ENCODE measurements at places on chromosomes 4 and X.
A peak's percentile ranks its signal among the peaks of the same experiment; 100 is the strongest.

DNA sequence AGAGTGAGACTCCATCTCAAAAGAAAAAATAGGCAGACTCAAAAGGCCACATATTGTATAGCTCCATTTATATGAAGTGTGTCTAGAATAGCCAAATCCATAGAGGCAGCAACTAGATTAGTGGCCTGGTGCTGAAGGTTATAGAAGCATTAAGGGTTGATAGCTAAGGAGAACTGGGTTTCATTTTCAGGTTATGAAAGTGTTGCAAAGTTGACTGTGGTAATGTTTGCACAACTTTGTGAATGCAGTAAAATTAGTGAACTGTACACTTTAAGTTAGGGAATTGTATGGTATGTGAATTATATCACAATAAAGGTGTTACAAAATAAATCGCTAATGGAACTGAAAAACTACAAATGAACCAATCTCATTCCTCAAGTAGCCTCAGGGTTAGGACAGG, 28.3 kb downstream of the TXLNG start:
- DNase-seq: no peak

DNA sequence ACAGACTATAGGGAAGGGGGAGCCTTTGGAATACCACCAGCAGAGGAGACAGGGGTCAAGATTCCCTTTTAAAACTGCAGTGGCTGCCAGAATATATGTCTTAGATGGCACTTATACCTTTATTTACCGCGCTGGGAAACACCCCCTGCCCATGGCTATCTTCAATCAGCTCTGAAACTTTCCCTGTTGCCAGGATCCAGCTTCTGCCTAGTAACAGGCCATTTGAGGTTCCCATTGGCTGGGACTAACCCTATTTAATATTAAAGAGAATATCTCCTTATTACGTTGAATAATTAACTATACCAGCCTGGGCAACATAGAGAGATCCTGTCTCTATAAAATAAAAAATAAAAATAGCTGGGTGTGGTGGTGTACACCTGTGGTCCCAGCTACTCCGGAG, 23.8 kb downstream of the SOWAHB start:
- no peak for DNase-seq

GRCh38 chr4:101253121-101253520, 94.2 kb downstream of the PPP3CA start:
- DNase-seq: no peak

- no peak for DNase-seq
Observed at GRCh38 chr4:121534187-121534586, 153.4 kb upstream of the QRFPR start.

GRCh38 chrX:9164533-9165426, 130.9 kb upstream of the FAM9B start:
- no peak for DNase-seq

- DNase-seq: no peak
Observed at GRCh38 chr4:142595222-142595871, 250.8 kb downstream of the INPP4B start.

DNA sequence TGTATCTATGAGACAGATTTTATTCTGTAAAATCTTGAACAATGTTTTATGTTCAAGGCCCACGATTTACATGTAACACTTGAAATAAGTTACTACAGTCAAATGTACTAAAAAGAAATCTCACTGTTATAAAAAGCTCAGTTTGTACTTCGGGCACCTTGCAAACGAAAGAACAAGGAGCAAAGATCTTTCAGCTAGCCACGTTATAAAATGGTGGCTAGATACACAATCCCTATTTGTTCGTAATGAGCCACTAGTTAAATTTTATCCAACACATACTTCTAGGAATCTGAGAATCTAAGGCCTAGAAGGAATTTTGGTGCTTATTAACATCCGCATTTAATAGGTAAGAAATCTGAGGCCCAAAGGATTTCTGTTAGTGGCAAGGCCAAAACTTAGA, 2.5 kb downstream of the ARHGEF9 start:
- no peak for DNase-seq

DNA sequence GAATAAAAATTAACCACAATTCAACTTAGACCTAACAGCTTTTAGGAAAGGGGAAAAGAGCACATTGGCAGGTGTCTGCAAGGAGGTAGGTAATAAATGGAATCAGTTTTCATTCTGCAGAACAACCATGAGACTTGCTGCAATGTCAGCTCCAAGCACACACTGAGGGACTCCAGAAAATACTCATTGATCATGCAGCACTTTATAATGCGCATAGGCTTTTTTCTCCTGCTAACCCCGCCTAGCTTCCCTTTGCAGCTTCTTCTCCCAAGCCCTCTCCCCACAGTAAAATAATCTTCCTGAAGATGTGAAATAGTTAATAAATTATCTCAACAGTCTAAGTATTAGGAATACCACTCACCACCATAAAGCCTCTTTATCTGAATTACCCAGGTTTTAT, 36.9 kb downstream of the ANKRD17 start:
- no peak for DNase-seq

GRCh38 chr4:126727461-126727860, 905.3 kb upstream of the INTU start:
- DNase-seq: no peak

DNA sequence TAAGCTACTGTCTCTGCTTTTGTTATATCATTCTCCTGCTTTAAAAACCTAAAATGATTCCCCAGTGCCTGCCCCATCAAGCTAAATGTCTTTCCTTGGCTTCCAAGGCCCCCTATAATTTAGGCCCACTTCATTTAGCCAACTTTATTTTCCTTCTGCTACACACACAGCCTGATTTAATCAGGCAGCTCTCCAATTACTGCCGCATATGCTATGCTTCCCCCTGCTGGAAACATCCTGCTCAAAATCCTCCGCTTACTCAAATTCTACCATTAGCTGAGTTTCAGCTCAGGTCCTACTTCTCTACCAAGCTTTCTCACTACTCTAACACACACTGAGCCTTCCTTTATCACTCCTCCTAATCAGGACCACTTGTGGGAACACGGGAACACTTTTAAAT, 17.0 kb downstream of the LAMP2 start:
- no peak for DNase-seq

GRCh38 chr4:108345862-108346817, 177.4 kb upstream of the LEF1 start:
- peak; percentile 56 for DNase-seq

DNA sequence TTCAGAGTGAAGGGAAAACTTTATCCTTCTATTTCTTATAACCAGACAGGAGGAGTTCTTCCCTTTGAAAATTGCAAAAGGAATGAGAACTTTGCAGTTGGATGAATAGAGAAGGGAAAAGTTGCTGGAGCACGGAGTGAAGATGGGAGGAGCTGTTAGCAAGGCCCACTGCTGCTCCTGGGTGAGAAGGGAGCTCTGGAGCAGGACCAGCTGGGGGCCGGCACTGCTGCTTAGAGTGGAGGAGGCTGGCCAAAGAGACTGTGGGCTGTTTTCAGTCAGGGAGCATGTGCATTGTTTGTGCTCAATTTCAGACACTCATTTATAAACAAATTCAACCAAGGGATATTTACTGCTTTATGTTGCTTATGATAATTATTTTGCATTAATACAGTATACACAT, 164.2 kb downstream of the STIM2 start:
- no peak for DNase-seq

- peak; percentile 12 for DNase-seq
Observed at GRCh38 chr4:6855692-6856297, 53.8 kb upstream of the TBC1D14 start.

DNA sequence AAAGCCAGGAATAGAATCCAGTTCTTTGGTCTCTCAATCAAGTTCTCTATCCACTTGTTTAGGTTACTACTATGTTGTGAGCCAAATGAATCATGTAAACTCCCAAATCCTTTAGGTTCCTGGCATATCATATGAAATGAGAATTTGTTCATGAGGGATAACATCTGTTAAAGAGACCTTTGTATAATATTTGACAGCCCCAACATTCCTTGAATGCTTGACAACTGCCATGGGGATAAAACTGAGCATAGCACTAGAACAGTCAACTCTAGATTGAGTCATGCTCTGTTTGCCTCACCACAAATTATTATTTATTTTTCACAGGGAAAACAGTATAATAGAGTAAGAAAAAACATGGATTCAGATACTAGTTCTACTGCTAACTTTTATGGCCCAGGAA, 93.3 kb downstream of the NAA11 start:
- peak; percentile 29 for DNase-seq

GRCh38 chr4:39970671-39971640, 6.8 kb downstream of the PDS5A start:
- no peak for DNase-seq

- DNase-seq: no peak
Observed at GRCh38 chr4:10732914-10733415, 48.4 kb upstream of the CLNK start.

GRCh38 chr4:170465429-170465828, 375.7 kb upstream of the AADAT start:
- no peak for DNase-seq

DNA sequence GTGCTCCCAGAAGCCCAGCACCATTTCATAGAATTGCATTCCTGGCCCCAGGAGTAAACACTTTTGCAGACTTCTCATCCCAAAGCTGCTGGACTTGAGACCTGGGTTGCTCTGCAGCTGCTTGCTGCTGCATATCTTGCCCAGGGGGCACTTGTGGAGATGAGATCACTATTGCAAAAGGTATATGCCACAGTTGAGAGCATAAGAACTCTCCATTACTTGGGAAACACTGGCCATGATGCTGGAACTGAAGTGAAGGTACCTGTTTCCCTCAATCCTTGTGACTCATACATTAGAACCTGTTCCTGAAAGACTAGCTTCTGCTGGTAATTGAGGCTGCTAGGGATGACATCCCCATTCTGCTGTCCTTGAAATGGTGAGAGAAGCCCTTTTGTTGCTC, 43.1 kb upstream of the WDR1 start:
- DNase-seq: no peak

DNA sequence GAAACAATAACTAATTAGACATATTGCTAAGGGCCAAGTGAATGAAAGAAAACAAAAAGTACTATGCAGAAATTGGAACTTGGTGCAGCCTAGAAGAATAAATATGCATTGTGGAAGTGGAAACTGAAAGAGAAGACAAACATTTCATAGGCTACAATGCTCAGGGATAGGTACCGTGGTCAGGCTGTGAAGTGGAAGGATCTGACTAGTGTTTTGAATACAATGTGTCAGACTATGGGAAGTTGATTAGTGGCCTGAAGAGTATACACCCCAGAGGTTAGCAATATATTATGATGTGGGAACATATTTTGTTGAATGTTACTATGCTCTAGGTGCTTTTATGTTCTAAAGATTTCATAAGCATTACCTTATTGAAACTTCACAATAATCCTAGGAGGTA, 36.8 kb downstream of the GPRIN3 start:
- no peak for DNase-seq

GRCh38 chrX:44470816-44471215, 71.8 kb downstream of the FUNDC1 start:
- no peak for DNase-seq

- DNase-seq: no peak
Observed at GRCh38 chr4:130632731-130633604, 1537.0 kb downstream of the C4orf33 start.

GRCh38 chr4:45033676-45034419, 307.5 kb upstream of the GNPDA2 start:
- no peak for DNase-seq

GRCh38 chr4:101670370-101670769, 120.2 kb upstream of the BANK1 start:
- no peak for DNase-seq

- peak; percentile 23 for DNase-seq
Observed at GRCh38 chr4:48913346-48913745, 6.8 kb upstream of the OCIAD2 start.

DNA sequence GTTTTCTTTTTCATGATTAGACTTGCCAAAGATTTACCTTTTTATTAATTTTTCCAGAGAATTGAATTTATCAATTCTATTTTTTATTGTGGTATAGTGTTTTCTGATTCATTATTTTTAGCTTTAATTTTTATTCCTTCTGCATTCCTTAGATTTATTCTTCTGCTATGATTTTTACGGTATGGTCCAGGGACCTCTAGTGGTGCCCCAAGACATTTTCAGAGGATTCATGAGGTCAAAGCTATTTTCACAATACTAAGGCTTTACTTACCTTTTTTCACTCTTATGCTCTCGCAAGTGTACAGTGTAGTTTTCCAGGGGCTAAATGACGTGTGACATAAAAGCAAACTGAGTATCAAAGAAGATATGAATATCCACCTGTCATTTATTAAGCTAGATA, 8.0 kb downstream of the RADX start:
- DNase-seq: no peak

GRCh38 chrX:134735015-134735414, 76.7 kb upstream of the PLAC1 start:
- no peak for DNase-seq

- no peak for DNase-seq
Observed at GRCh38 chr4:80043541-80043940, 29.5 kb downstream of the ANTXR2 start.

DNA sequence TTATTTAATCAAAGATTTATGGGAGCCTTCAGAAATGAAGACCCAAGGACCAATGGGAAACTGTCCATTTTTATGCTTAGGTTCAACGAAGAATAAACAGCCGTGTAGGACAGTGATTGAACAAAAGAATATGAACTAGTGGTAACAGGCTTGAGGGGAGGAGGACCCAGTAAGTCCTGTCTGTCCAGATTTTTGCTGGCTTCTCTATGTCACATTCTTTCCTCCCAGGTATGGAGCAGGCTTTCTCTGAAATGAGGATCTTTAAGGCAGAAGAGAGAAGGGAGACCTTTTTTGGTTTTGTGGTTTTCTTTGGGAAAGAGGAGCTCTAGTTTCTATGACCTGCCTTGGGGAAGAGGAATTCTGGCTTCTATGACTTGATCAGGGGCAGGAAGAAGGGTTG, 74.1 kb downstream of the BANK1 start:
- DNase-seq: no peak

GRCh38 chr4:186166852-186167512, 24.4 kb upstream of the CYP4V2 start:
- DNase-seq: no peak

- no peak for DNase-seq
Observed at GRCh38 chrX:53000447-53001135, 42.3 kb upstream of the FAM156A start.

DNA sequence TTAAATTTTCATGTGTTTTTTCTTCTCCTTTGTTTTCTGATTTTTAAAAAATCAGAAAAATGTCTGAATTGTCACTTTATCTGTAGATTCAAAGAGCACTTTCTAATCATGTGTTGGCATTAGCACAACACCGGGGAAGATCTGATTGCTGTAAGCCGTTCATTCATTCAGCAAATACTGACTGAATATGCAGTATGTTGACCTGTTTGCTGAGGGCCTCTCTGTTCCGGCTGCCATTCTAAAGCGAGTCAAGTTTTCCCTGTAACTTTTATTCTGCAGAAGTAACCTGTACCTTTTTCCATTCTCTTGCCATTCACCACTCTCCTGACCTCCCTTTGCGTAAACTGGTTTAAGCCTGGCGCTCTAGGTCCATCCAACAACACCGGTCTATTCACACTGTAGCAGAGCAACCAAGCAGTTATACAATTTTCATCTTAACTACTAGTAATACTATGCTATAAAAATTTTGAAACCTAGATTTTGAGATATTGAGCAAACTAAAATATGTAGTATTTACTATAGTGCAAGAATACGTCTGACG, 6.7 kb downstream of the SORBS2 start:
- DNase-seq: no peak

GRCh38 chrX:116384406-116384954, 51.9 kb upstream of the SLC6A14 start:
- DNase-seq: peak; percentile 1
